Astrocyte of the spinal cord (primary cell): ENCODE measurements at places on chromosomes 5 and 9.

GRCh38 chr5:57664700-57665099, 182.1 kb upstream of the ACTBL2 start:
- no peak for DNase-seq

GRCh38 chr9:10144355-10144754, 468.4 kb downstream of the PTPRD start:
- no peak for DNase-seq

DNA sequence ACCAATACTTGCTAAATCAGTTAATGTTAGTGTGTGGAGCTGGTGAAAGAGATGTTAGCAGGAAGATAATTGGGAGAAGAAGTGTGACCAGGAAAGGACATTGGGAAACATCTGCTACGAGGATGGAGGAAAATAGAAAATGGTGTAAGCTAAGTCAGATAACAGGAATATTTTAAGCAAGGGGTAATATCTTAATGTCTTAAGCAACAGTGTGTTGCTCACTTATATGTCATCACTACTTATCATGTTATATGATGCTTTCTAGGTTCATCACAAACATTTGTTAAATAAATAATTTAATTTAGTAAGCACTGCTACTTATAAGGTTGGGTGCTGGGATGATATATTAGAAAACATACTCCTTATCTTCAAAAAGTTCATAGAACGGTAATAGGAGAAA, 326.1 kb downstream of the EDIL3 start:
- DNase-seq: no peak

DNA sequence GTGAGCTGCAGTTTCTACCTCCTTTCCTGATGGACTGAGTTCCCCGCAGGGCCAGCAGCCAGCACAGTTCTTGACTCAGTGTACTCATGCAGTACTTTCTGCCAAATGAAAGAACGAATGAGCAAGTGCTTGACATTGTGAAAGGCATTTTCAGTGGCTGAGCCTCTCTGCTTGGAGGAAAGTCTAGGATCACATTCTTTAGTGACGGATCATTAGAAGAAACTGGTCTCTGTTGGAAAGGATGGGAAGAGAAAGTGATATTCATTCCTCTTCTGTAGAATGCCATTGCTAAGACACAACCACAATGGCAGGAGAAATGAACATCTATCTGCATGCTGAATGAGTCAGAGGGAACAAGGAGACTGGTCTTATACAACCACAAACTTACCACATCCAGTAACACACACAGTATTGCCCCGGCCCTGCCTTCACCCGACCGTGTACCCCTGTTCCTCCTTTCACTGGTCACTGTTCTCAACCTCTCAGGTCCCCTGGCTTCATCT, 206.9 kb downstream of the CRB2 start:
- peak; percentile 94 for DNase-seq

DNA sequence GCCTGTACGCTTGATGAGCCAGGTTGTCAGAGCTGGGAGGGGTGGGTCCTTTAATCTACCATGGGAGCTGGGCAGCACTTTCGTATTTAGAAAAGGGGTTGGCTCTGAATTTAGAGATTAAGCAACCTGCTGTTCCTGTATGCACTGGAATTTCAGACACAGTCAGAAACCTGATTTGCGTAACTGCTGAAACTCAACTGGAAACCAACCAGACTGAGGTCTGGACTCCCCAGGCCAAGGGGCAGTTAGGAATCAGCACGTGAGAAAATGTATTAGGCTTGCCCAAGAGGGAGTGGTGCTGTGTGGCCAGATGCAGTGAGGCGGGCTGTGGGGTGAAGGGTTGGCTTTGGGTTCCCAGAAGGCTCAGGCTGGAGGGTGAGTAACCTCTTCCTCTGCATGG, 235.0 kb downstream of the GOLPH3 start:
- DNase-seq: no peak

DNA sequence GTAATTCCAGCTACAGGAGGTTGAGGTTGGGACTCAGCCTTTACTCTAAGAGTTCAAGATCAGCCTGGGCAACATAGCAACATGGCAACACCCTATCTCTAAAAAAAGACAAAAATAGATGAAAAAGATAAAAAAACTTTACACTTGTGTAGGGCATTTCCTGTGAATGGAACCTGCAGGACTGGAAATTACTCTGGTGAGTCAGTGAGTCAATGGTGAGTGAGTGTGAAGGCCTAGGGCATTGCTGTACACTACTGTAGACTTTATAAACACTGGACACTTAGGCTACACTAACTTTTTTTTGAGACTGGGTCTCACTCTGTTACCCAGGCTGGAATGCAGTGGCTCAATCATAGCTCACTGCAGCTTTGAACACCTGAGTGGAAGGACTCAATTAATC, 19.5 kb upstream of the ARSI start:
- peak; percentile 50 for DNase-seq

GRCh38 chr9:94889628-94890027, 163.1 kb downstream of the AOPEP start:
- no peak for DNase-seq

GRCh38 chr5:127077366-127077765, 4.1 kb upstream of the C5orf63 start:
- DNase-seq: no peak

DNA sequence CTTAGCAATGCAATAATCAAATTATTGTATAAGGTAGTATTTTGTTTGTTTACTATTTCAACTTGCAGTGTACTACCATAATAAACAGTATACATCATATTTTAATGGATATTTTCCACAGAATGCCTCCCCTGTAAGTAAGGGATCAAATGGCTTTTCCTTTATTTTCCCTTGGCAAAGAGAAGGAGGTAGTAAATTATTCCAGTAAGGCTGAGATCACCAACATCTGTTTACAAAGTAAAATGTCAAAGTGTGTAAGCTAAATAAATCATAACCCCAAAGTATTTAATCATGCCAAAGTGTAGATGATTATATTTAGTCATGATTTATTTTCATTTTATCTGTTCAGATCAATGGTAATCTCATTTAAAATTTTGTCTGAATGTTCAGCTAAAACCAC, 537.6 kb downstream of the PRDM9 start:
- DNase-seq: no peak

GRCh38 chr9:125541840-125542243, 165.2 kb downstream of the MAPKAP1 start:
- DNase-seq: peak; percentile 36

- DNase-seq: peak; percentile 31
Measured at GRCh38 chr5:35041261-35041660, 6.5 kb downstream of the AGXT2 start.

DNA sequence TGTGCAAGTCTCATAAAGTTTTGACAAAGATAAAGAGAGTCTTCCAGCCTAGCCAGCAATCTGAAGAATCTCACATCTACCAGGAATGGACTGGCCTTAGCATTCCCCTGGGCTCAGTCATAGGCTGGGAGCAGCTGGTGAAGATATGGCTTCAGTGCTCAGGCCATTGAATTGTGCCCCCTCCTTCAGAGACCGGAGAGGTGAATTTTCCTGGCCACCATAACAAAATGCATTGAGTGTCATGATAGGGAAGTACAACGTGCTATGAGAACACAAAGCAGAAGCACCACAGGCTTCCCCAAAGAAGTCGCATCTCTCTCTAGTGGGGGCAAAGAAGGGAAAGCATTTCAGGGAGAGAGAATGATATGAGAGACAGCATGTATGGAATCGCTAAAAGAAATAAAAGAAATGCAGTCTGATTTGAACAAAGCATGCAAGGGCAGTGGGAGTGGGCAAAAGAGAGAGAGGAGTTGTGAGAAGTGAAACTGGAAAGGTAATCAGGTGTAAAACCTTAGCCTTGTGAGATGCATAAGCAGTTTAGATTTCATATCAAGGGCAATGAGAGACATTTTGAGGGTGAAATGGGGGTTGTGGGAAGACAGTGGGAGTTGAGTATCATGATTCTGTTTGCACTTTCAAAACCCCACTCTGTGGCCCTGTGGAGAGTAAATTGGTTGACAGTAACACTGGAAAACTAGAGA, 57.1 kb upstream of the NMUR2 start:
- no peak for DNase-seq

DNA sequence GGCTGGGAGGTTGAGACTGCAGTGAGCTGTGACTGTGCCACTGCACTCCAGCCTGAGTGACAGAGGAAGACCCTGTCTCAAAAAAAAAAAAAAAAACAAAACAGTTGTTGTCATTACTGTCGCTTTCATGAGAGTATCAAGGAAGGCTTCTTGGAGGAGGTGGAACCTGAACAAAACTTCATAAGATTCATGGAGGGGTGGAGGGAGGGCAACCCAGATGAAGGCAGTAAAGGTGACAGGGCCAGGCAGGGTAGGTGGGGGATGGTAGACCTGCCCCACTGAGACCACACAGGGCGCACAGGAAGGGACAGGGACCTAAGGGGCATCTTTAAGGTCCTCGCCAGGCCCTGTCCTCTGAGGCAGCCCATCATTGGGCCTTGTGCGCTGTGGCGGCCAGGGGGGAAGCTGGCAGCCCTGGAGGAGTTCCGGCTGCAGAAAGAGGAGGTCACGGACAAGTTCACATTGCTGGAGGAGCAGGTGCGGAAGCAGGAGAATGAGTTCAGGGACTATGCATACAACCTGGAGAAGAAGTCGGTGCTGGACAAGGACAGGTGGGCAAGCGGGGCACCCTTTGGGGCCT, 3.5 kb downstream of the CFAP157 start:
- DNase-seq: no peak

DNA sequence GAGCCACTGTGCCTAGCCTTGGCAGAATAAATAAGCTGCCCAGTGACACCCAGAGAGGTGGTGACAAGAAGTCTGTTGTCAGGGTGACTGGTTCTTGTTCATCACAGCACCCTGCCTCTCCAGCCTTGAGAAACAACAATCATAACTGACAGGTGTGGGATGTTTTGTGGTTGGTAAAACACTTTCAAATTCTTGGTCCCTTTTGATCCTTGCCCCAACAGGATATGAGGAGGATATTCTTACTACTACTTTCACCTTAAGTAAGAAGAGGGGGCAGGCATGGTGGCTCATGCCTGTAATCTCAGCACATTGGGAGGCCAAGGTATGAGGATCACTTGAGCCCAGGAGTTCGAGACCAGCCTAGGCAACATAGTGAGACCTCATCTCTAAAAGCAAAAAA, 14.2 kb upstream of the FRRS1L start:
- no peak for DNase-seq

DNA sequence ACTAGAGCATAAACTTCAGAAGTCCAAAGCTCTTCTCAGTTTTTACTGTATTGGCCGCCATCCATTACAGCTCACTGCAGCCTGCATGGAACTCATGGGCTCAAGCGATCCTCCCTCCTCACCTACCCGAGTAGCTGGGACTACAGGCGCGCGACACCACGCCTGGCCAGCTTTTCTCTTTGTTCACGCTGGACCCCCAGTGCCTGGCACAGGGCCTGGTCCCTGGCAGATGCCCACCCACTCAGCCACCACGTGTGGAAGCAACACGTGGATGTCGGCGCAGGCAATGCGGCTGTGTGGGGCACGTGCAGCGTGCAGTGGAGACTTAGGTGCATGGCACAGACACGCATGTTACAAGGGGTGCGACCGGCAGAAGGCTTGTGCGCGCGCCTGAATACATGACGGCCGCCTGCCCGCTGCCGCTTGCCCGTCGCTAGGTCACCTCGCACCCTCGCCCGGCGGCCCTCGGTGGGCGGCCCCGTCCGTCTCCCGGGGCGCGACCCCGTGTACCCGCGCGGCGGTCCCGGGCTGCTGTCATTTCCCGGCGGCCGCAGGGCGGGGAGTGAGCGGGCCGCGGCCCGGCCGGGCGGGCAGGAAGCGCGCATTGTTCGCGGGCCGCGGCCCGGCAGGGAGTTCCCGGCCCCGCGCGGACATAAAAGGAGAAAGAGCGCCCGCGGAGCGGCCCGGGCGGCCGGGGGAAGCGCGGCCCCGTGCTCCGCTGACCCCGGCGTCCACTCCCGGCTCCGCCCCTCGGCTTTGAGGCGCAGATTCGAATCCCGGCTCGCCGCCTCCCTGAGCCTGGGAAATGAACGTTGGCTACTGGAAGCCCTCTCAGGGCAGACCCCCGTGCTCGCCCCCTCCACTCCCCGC, 24.1 kb upstream of the PTGS1 start:
- peak; percentile 11 for DNase-seq

DNA sequence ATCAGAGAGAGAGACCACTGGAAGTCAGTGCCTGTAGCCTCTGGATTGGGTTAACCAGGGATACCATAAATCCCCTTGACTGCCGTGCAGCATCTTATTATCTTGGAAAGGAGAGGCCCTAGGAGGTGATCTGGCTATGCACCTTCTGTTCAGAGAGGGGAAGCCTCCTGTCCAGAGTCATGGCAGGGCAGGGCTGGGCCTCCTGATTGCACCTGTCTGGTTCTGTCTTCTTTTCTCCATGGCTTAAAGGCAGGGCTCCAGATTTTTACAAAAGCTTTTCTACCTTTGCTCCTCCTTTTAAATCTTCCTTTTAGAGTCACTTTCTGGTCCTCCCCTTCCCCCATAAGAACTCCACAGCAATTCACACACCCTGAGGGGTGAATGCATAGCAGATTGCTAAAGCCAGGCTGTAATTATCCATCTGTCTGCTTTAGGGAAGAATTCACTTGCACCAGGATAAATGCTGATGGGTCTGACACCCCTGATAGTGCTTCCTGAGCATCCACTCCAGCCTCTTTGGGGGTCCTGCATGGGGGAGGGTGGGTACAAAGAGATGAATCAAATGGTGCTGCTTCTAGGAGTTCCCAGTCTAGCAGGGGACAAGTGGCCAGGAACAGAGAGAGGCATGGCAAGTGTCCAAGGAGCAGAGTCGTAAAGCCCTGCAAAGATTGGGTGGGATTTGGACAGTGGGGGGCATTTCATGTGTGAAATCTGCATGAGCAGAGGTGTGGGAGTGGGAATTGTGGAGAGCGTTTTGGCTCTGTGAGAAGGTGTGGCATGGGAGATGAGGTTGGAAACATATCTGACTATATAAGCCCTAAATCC, 141.3 kb upstream of the ALDH1B1 start:
- DNase-seq: no peak

DNA sequence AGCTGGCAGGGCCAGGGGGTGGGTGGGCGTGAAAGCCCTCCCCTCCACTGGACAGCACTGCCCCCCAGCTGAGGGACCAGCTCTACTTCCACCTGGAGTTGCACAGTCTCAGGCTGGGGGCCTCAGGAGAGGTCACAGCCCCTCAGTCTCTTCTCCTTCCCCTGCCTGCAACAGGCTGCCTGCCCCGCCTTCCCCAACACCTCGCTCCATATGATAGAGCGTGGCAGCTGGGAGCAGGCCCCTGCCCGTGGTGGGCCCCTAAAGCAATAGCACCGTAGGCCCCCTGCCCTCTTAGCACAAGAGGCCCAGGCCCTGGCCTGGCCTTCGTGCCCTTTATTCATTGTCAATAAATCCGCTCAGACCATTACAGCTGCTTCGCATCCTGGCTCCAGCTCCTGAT, 3.9 kb downstream of the RELL2 start:
- DNase-seq: no peak
